Islet precursor cell (in vitro differentiated cells): ENCODE measurements at places on chromosomes 2 and 18.
A peak's percentile ranks its signal among the peaks of the same experiment; 100 is the strongest.

DNA sequence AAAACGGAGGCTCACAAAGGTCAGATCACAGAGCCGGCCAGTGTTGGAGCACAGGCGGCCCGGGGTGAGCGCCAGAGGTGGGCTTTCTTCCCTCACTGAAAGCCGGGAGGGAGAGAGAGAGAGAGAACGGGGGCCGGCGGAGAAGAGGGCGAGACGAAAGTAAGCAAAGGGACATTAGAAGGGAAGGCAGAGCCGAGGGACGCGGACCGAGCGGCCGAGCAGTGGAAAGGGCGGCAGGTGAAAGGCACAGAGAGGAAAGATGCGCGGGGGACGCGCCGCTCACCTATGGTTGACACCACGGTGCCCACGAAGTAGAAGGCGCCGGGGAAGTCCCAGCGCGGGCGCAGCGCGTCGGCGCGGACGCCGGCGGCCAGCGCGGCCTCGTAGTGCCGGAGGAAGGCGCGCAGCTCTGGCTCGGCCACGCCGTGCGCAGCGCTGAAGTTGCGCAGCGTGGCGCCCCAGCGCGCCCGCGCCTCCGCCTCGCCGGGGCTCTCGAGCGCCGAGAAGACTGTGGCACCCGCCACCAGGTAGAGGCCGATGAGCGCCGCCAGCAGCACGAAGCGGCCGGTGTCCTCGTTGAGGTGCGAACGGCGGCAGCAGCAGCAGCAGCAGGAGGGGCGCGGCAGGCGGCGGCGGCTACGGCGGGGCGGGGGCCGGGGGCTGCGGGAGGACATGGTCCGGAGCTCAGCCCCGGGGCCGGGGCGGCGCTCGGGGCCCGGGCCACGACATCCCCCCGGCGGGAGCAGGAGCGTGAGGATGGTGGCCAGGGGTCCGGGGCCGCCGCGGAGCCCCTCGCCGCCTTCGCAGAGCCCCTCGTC lies 166.9 kb downstream of the MSH2 start:
- peak; percentile 69 for DNase-seq

GRCh38 chr2:169090133-169090820 lies 20.9 kb downstream of the DHRS9 start:
- DNase-seq = no peak

- DNase-seq = no peak
Measured at GRCh38 chr2:201906777-201907562, 100.6 kb downstream of the CDK15 start.

GRCh38 chr2:127083819-127084503 lies 23.0 kb downstream of the BIN1 start:
- DNase-seq = no peak

- no peak for DNase-seq
Measured at GRCh38 chr2:239206042-239206441, 194.8 kb downstream of the HDAC4 start.

DNA sequence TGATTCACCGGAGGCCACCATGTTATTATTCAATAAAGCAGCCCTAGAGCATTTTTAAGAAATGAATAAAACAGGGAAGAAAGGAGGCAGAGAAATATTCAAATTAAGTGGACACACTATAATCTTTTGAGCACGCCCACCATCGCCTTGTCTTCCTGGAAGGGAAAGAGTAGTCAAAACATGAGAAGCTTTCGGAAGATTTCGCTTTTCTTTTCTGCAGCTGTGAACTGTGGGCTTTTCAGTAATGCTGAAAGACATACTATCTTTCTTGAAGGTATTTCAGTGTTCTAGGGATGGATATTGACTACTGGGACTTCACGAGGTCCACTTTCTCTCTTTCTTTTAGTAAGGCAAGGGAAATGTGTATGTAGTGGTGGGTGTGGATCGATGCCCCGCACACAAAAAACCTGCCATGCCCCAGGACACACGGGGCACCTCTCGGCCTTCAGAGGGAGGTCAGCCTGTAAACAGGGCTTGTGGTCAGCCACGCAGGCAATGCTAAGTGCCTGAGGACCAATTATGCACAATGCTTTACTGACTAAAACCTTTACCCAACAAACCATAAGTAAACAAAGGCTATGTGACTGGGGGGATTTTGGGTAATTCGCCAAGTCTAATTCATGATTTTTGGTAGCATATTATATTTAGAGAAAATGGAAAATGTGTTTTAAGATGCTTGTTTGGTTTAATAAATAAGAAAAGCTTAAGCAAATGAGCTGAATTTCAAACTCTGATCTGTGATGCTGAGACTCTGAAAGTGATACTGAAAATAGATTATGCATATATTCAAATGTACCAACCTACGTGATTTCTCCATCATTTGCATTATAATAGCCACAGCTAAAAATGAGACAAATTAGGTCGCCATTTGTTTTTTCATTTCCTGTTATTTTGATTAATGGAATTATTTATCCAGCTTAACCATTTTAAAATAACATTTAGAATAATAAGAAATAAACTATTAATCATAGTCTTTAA lies 130.5 kb downstream of the ZNF516 start:
- DNase-seq = no peak

- DNase-seq = no peak
Measured at GRCh38 chr2:221649051-221649775, 77.1 kb upstream of the EPHA4 start.

DNA sequence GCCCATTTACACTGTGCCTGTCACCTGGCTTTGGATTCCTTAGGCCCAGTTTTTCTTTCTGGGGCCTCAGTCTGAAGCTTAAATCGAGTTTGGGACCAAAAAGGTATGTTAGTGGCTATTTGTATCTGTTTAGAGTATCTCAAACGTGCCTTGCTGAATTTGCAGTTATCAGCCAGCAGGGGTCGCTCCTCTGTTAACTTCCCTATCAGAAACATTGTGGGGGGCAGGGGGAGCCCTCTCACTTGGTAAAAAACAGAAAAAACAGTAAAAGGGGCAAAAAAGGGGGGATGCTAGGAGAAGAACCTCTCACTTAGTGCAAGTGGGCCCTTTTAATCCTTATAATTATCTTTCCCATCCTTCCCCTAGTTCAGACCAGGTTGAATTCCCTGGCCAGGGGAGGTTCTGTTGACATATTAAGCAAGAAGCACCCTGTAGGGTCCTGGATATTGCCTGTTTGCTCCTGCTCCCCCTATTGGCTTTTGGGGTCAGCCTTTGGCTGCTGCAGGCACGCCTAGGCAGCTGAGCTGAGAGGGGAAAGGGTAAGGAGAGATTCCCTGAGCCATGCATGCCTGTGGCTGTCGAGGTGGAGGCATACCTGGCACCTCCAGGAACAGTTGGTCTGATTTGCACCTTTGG lies 8.8 kb upstream of the IFIH1 start:
- no peak for DNase-seq

DNA sequence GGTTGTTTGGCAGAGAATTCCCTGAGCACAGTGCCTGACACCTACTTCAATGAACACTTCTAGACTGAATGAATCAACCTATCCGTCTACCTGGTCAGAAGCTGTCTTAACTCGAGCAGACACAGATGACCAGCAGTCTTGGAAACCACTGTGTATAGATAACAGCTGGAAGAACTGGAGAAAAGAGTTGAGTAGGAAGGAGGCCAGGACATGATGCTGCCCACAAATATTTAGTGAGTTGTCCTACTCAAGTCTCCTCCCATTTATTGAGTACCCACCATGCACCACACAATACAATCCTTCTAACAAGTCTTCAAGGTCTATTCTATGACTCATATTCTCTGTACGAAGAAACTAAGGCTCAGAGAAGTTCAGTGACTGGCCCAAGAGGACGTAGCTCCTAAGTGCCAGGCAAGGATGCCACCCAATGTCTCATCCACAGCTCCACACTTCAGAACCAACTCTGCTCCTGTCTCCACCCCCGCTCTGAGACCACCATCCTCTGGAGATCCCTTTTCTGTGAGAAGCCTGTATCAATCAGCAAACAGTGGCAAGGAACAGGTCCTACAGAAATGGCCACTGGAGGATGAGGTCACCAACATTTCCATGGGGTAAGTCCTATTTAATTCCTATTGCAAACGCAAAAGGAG lies 62.2 kb downstream of the GALNT14 start:
- DNase-seq = peak; percentile 32

DNA sequence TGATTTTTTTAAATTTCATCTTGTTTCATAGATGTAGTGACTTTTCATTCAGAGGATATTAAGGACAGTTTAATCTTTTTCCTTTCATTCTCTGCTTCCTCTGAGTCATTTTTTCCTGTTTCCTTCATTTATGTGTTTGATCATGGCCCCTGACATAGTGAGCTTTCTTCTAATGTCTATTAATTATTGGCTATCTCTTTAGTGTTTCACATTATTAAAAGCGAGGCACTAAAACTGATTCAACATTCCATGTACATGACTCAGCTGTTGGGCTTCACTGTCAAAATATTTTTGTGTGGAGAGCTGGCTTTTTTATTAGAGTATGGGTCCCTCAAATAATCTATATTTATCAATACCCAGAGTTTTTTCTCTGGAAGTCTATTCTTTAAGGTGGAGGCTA lies 125.8 kb downstream of the THSD7B start:
- DNase-seq = no peak

- no peak for DNase-seq
Measured at GRCh38 chr18:9834551-9834950, 51.2 kb upstream of the TXNDC2 start.

DNA sequence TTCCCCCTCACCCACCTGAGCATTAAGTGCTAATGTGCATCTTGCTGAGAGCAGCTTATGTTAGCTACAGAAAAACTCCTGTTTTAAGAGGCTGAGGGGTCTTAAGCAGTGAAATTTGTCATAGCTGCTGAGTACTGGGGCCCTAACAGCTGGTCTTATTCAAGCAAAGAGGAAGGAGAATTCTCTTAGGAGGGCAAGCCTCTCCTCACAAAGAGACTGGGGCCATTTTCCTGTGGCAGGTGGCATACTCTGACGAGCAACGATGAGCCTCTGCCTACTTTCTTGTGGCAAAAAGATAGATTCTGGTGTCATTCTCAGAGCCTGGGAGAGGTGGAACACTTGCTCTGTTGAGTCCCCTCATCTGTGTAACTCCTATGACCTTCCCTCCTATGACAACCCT lies 53.2 kb downstream of the SPRED2 start:
- no peak for DNase-seq

- DNase-seq = no peak
Measured at GRCh38 chr2:214836568-214836967, 27.1 kb upstream of the BARD1 start.

GRCh38 chr18:79092874-79093273 lies 23.7 kb downstream of the ATP9B start:
- no peak for DNase-seq

DNA sequence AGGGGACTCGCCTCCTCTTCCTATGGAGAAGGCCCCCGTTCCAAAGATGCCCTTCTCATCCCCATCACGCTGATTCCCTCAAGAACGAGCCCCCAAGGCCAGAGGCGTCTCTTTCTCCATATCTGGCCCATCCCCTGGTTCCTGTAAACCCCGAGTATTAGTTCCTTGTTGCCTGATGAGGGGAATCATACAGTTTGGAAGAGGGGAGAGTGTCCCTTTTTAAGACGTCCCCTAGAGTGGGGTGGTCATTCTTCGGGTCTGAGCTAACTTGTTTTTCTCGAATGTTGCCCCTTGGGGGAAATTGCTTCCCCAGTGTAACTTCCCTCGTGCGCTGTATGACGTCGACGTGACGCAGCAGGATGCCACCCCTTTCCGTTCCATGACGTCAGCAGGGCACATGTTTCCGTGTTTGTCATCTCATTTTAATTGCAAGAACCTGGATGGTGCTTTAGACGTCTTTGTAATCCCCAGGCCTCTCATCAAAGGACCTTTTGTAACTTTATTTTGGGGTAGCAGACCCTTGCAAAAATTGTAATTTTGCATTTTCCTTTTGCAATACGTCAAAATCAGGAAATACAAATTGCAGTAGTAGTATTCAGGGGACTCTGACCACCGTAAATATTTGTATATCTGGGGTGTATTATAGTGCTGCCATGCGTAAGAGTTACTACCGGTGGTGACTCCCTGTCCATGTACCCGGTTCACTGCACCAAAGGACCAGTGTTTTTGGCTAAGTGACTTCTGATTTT lies 569 bp downstream of the BABAM2 start:
- no peak for DNase-seq

- no peak for DNase-seq
Measured at GRCh38 chr18:64803471-64803870, 654.6 kb upstream of the LINC00305 start.

- DNase-seq = no peak
Measured at GRCh38 chr2:13524492-13524891, 807.8 kb downstream of the TRIB2 start.

GRCh38 chr2:88561646-88562388 lies 65.4 kb downstream of the EIF2AK3 start:
- DNase-seq = no peak

DNA sequence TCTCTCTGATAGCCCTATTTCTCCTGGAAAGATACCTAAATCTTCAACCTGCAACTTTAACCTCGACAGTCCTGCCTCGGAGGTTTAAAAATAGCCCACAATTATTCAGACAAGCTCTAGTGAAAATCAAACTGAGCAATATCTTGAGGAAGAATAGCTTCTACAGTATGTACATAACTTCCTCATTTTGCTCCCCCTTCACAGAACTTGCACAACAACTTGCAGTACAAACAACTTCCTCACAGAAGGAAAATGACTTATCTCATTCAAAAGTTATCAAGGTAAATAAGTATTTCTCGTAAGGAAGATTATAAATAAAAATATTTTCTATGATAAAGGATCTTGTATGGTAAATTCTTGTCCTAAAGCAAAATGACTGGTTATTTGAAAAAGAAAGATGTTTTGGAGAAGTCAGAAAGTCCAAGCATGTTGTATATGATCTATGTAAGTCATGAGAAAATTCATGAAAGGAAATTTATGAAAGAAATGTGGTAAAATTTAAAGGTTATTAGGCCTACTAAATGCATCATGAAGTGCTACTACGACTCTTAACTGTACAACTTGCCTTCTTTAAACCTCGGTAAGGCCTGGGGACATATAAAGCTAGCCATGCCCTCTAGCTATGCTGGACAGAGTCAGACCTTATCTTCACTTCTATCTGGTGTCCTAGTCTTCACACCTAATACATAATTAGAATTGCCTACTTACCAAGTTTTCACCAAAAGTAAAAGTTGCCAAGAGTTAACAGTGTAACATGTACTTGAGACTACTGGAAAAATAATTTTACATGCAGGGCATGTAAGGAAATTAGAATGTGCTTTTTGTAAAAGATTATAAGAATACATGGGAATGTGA lies 394.5 kb downstream of the DLGAP1 start:
- no peak for DNase-seq

- DNase-seq = no peak
Measured at GRCh38 chr2:226256709-226257376, 542.8 kb downstream of the IRS1 start.
